ENCODE measurements at places on chromosomes 4 and X.

DNA sequence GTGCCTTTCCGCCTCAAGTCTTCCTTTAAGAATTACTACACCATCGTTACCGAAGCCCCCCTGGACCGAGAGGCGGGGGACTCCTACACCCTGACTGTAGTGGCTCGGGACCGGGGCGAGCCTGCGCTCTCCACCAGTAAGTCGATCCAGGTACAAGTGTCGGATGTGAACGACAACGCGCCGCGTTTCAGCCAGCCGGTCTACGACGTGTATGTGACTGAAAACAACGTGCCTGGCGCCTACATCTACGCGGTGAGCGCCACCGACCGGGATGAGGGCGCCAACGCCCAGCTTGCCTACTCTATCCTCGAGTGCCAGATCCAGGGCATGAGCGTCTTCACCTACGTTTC, 2.2 kb downstream of the PCDH10 start:
- peak; percentile 61 for DNase-seq

- DNase-seq = no peak
Observed at GRCh38 chr4:30755346-30755745, 35.2 kb downstream of the PCDH7 start.

DNA sequence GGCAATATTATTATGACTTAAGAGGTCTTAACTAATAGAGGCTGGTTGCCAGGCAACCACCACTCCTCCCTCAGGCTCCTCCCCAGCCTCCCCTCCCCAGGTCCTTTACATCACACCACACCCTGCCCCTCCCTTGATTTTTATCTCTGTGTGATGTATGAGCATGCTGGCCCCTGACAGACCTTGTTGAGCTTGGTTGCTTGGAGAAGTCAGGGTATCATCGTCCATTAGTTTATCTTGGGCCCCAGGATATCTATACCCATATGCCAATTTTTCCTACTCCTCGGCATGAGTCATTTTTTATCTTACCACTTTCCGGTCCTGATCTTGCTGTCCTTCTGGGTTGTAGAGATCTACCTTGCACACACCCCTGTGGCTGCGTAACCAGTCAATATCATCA, 2.5 kb downstream of the AKAP4 start:
- no peak for DNase-seq

DNA sequence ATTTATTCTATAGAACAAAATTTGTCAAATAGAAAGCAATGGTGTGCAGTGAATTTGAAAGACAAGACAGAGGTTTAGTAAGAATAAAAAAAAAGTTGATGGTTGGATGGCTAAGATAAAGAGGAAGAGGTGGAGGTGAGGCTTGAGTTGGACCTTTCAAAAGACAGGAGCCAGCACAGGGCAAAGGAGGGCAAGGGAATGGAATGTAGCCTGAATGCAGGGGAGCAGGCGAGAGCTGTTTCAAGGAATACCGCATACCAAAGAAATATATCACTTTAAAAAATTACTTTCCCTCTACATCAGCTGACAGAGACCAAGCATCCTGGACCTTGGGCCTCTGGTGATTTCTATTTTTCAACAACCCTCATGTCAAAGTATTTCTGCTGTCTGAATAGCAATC, 38.0 kb upstream of the CXXC4 start:
- no peak for DNase-seq

- DNase-seq = no peak
Observed at GRCh38 chrX:29225670-29226069, 638.4 kb downstream of the IL1RAPL1 start.

DNA sequence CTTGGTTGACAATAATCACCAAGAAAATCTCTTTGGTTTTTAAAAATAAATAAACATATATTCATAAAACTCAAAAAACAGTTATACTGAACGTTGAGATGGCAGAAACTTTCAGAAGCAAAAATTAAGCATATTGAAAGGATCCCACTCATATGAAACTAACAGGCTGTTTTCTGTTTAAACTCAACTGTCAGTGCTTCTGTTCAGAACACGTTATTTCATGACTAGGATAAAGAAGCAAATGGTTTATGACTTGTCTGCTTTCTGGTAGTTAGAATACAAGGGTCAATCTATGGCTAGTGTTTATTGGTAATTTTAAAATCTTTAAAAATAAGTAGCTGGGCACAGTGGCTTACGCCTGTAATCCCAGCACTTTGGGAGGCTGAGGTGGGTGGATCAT, 4.1 kb downstream of the GPR82 start:
- DNase-seq = no peak

DNA sequence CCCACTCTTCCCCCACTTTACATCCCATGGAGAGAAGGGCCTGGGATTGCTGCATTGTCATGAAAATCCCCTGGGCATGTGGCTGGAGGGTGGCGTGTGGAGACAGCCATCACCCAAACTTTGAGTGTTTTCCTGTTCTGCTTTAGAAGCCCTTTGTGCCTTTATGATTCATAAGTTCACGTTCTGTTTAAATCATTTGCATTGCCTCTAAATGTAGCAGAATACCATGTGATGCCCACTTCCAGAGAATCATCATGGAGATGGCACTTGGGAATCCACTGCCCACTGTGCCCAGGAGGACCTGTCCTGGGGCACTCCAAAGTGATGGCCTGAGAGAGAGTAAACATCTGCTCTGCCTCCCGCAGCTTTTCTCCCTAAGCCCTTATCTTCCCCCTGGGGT, 52.8 kb downstream of the MED28 start:
- no peak for DNase-seq

GRCh38 chr4:20386906-20387305, 135.2 kb downstream of the SLIT2 start:
- DNase-seq = no peak

DNA sequence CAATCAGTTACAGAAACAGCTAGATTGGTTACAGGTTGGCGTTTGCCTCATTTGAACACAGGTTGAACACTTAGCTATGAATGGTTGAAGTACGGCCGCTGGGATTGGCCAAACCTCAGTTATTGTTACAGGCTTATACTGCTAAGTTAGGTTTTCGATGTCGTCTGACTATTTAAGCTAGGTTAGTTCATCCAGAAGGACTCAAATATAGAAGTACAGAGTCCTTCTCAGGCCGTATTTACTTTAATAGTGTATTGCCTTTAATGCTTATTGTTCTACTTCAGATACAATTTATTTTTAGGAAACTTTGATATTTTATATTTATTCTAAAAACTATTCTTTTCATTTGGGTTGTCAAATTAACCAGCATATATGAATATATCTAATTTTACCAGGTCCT, 334.7 kb downstream of the FAT4 start:
- DNase-seq = no peak

DNA sequence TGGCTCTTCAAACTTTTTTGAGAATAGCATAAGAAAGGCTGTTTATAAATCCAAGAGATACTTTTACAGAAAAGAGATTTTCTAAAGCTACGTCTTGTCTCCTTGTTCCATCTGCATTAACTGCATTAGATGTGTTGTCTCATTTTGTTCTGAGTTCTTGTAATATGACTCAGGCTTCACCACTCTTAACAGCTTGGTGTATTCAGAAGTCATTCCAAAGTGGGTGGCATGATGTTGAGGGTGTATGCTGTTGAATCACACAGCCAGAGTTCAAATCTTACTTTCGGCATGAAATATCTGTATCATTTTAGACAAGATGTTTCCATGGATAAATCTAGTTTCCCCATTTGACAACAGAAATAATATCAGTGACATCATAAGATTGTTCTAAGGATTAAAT, 30.1 kb downstream of the SYTL5 start:
- DNase-seq = no peak

DNA sequence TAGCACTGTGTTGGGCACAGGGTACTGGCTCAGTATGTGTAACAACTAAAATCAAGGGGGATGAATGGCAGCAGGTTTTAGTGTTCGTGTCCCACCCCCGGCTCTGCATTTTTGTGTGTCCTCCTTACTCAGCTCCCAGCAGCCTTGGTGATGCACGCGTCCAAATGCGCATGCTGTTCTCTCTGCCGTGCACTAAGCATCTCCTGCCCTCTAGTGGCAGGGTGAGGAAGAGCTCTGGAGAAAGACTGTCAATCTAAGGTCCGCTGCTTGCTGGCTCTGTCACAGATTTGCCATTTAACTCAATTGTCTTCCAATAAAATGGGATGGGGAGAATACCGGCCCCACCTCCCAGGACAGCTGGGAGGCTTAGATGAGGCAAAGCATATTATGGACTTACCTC, 61.4 kb downstream of the WFS1 start:
- DNase-seq = no peak

DNA sequence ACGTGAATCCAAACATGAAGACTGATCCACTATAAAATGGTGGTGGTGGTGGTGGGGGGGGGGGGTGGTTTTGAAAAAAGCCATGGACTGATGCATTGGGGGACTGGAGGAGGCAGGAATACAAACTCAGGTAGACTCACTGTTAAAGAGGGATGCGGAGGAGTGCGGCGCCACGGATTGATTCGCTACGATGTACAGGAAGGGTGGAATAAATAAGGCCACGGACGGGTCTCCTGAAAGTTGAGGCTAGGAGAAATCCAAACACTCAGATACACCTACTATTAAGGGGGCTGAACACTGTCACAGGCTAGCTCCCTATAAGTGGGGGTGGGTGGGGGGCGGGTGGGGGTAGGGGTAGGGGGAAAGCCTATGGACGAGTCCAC, 591 bp downstream of the ELK1 start:
- DNase-seq = no peak

DNA sequence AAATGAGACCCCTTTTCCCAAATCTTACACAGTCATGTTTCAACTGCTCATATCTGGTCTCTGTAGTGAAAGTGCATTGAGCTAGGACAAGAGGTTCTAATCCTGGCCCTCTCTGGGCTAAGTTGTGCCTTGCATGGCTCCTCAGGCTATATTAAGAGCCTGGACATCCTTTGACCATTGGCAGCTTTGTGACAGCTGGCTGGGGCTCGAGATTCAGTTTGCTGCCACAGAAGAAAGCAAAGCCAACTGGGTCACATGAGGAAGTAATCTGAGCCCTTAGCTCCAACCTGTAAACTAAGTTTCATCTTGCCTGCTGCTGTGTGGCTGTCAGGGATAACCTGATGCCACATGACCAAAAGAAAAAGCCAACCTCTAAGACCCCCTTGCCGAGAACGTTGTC, 51.8 kb upstream of the JADE1 start:
- no peak for DNase-seq

GRCh38 chr4:185991770-185992169, 77.2 kb upstream of the TLR3 start:
- no peak for DNase-seq

GRCh38 chrX:19121898-19122640, at the start of gene ADGRG2:
ADGRG2 (minus strand) TSS chrX:19122468; CDS start chrX:19068834, 53,634 bp downstream.
- peak; percentile 1 for DNase-seq

DNA sequence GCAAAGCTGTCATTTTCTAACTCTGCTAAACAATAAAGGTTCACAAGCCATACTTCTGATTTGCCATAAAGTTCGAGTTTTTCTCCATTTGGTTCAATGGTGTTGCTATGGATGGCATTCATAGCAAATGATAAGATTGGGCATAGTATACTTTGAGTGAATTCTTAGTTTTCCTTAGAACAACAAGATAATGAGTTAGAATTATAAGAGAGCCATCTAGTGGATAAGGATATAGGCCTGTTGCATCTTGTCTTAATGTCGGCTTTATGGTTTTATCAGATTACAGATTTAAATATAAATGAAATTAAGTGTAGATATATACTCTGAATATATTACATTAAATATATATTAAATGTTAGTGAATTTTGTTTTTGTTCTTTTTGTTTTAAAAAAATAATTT, 644.6 kb downstream of the IL1RAPL1 start:
- no peak for DNase-seq

GRCh38 chr4:10296730-10297129, 160.5 kb downstream of the ZNF518B start:
- no peak for DNase-seq

DNA sequence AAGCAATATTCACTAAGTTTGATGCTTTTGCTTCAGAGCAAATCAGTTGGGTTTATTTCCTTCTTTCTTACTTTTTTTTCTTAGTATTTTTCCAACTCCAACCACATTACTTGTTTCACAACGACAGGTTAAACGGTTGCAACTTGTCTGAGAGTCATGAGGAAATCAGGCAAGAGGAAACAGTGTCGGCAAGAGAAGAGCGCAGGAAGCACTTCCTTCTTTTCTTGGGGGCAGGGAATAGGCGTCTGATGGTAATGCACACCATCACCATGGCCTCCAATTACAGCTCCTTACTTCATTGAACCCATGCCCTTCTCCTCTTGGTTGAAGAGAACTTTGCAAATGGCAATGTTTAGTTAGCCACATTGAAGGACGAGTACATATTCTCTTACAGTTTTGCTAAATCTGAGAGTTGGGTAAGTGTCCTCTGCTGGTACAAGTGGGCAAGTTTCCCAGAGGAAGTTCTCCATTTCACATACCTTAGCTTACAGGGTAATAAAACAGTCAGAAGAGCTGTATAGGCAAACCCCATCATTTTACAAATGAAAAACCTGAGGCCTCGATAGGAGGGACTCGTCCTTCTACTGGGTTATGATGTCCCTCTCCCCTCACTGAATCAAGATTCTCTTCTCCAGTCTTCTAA, 8.3 kb upstream of the CXCL8 start:
- no peak for DNase-seq

- DNase-seq = no peak
Observed at GRCh38 chr4:80072228-80072743, 743 bp downstream of the ANTXR2 start.
